ENCODE measurements at places on chromosomes 4 and X. TPM values are rescaled to one million over a fixed set of nuclear protein-coding genes. Genes with fewer than 3 reads are reported as not detected.

COL4A6 gene
- total RNA-seq = 58.3 TPM

UBL4A gene
- total RNA-seq = 27.9 TPM

NXF2B gene
- not detected for total RNA-seq

TMPRSS11D gene
- not detected for total RNA-seq

SH3RF1 gene
- total RNA-seq = 17.4 TPM

ETDC gene
- total RNA-seq = not detected

AMBN gene
- not detected for total RNA-seq

TXK gene
- total RNA-seq = not detected

IL2 gene
- not detected for total RNA-seq

SPANXN3 gene
- total RNA-seq = not detected

FUNDC1 gene
- total RNA-seq = 20.2 TPM

RAB33A gene
- not detected for total RNA-seq

All from MCF 10A (cell line).